Activated T-helper 17 cell treated with anti-CD3 and anti-CD28 coated beads, Interleukin-2, amount 50 U/mL, for 72 hours (primary cell): ENCODE measurements at places on chromosomes 1 and 21. TPM values are rescaled to one million over a fixed set of nuclear protein-coding genes. Genes with fewer than 3 reads are reported as not detected.

Gene SZRD1
- total RNA-seq: 204 TPM

Gene VWA5B1
- not detected for total RNA-seq

DNA sequence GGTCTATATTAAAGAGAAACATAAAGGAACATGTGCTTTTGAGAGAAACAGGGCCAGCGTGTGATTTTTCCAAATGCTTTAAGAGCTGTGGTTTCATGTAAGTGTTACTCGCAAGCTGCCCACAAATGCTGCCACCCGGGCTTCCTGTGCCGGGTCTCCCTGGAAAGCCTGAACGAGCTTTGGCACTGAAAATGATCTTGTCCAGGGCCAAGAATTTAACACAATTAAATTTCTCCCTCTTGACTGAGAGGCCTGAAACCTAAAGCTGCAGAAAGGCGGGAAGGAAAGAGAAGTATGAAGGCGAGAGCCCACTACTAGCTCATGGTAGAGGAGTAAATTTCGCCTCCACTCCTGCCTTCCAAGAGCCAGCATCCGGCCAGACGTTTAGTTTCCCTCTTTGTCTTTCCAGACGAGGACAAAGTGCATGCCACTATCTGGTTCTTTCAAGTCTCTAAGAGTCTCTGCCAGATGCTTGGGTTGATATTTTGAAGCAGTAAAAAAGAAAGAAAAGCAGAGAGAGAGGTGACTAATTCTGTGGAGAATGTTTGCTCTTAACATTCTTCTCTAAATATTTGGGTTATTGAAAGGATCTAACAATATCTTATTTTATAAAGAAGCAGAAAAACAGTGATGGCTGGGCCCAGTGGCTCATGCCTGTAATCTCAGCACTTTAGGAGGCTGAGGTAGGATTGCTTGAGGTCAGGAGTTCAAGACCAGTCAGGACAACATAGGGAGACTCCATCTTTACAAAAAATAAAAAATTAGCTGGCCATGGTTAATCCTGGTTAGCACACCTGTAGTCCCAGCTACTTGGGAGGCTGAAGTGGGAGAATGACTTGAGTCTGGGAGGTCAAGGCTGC is 100.0 kb upstream of the HNRNPU start:
- ATAC-seq: peak; percentile 34

GRCh38 chr1:234768569-234769283 is 158.7 kb upstream of the IRF2BP2 start:
- ATAC-seq: peak; percentile 7

GRCh38 chr1:73180397-73181189 is 898.3 kb upstream of the NEGR1 start:
- ATAC-seq: no peak

- no peak for ATAC-seq
These were observed 7.2 kb downstream of the CBR1 start for GRCh38 chr21:36076878-36077655.

GRCh38 chr1:84582802-84583587 is 8.8 kb upstream of the CTBS start:
- ATAC-seq: no peak

DNA sequence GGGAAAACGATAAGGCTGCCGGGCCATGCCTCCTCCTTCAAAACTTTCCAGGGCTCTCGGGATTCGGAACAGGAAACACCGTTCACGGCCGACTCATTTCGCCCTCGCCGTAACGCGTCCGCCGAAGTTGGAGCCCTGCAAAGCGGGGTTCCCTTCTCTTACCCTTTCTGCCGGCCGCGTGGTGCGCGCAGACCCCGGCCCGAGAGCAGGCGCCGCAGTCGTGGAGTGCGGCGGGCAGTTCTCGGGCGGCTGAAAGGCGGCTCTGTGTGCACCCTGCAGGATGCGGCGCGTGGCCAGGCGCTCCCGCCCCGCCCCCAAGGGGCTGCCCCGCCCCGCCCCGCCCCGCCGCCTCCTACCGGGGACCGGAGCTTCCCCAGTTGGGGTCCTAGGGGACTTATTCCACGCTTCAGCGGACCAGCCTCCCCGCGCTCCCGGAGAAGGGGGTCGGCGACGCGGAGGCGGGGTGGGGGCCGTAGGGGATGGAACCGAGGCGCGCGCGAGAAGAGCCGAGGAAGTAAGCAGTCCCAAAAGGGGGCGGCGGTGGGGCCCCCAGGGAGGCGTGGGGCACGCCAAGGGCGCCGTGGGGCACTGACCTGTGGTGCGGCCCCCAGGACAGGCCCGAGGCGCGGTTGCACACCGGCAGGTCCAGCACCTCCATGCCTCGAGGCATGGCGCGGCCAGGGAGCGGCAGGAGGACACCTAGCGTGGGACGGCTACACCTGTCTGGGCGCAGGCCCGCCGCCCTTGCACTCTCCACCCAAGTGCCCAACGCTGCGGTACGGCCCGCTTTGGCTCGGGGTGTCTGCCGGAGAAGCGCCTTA is at the start of gene MCOLN2:
MCOLN2 (minus strand) TSS at position 268 of the 821 bp plus-strand sequence; CDS start at position 27, 241 bp downstream.
- ATAC-seq: peak; percentile 60

DNA sequence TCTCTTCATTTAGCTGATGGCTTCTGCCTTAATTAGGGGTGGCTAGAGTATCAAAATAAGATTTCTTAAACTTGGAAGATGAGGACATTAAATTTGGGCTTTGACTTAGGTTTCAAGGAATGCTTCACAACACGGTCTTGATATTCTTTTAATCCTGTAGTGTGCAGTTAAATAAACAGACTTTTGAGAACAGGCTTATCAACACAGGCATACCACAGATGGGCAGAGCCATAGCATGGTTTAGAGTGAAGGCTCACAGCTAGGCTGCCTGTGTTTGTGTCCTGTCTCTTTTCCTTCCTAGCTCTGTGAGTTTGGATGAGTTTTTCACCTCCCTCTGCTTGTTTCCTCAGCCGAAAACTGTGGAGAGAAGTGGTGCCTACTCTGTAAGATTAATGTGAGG is 102.3 kb upstream of the IPO9 start:
- ATAC-seq: no peak

GRCh38 chr1:48693180-48693579 is 83.5 kb downstream of the BEND5 start:
- no peak for ATAC-seq

DNA sequence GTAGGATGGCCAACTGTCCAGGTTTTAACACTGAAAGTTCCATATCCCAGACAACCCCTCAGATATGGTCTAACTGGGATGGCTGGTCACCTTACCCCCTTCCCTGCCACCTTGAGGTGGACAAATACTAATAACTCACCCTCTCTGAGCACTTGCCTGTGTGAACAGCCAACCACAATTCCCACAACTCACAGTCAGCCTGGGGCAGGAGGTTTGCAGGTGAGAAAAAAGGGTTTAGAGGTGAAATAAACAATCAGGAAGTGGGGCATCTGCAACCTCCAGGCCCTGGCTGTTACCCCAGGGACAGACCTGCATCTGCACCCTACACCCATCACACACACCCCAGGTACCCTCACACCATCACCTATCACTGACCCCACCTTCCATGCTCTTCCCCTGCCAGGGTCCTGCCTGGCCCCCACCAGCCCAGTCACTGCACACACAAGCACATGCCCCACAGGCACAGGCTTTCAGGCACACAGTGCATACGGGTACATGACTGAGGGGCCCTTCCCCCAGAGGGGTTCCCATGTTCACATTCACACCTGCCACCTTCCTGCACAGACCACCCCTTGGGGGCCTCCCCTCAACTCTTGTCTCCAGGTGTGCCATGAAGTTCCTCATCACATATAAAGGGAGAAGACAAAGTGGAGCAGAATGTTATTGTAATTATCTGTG is 679.5 kb downstream of the MATN1 start:
- ATAC-seq: no peak

DNA sequence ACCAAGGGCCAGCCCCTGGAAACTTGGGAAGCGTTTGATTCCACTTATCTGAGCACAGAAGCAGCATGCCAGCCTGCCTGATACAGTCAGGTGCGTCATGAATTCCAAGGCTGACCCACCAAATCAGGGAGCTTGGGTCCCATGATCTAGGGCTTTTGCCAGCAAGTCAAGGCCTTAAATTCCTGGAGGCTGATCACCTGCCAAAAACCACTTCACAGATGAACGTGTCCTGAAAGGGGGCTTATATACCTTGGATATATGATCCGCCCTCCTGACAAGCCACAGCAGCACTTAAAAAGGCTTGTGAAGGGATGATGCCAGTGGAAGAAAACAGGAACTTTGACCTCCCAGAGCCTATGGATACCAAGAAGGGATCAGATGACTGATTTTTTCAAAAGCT is 24.0 kb upstream of the CLIC6 start:
- ATAC-seq: no peak

DNA sequence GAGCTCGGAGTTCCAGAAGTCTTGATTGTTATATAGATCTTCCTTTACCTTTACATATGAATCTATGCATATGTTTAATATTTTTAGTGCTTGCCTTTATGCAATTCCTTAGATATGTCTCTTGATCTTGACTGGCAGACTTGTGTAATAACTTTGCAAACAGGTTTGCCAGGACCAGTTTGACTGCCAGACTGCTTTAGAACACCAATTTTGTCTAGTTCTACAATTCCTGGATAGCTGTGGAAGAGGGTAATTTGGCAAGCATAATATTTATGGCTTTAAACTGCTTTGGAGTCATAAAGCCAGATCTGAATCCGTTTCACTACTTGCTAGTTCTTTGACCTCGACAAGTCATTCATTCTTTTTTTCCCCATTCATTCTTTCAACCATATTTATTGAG is 250.0 kb downstream of the FAF1 start:
- ATAC-seq: no peak
